ENCODE measurements at places on chromosomes 2 and 18.
A peak's percentile ranks its signal among the peaks of the same experiment; 100 is the strongest.

GRCh38 chr18:69483574-69483973, 82.9 kb downstream of the DOK6 start:
- no peak for DNase-seq

- DNase-seq, result peak; percentile 78
These were observed 348.1 kb downstream of the CLIP4 start for GRCh38 chr2:29463181-29463900.

- DNase-seq, result peak; percentile 29
These were observed 28.4 kb upstream of the PUM2 start for GRCh38 chr2:20378891-20379519.

DNA sequence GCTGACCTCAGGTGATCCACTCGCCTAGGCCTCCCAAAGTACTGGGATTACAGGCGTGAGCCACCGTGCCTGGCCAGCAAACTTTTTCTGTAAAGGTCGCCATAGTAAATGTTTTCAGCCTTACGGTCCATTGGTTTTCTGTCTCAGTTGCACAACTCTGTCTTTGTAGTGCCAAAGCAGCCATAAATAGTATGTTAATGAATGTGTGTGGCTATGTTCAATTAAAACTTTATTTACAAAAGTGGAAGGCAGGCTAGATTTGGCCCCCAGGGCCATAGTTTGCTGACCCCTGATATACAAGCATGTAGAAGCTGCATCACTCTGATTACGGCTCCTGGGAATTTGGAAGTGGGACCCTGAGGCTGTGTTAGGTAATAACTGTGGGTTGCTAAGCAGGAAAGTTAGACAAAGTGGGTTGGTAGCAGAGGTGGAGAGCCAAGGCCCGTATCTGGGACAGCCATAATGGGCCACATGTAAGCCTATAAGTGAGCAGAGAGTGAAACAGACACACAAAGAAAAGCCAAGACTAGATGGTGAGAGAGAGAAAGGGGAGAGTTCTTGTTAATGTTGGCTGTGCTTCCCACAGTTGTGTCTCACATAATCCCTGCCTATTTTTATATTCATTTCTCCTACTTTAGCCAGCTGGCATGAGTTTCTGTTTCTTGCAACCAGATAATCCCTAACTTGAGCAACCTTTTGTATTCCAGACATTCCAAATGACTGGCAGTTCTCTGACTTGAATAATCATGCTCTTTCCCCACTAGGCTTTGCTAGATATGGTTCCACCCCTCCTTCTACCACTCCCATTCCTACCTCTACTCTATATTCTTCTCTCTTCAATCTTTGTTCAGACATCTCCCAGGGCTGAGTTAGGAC, 223.3 kb upstream of the STON1 start:
- peak; percentile 16 for DNase-seq

GRCh38 chr2:162564140-162564539, 220.2 kb downstream of the GCA start:
- DNase-seq, result no peak

- no peak for DNase-seq
These were observed 76.1 kb upstream of the AQP4 start for GRCh38 chr18:26941584-26941983.

GRCh38 chr2:127623388-127624319, 22.3 kb upstream of the GPR17 start:
- no peak for DNase-seq

- DNase-seq, result no peak
These were observed 18.9 kb downstream of the AAK1 start for GRCh38 chr2:69624611-69625010.

DNA sequence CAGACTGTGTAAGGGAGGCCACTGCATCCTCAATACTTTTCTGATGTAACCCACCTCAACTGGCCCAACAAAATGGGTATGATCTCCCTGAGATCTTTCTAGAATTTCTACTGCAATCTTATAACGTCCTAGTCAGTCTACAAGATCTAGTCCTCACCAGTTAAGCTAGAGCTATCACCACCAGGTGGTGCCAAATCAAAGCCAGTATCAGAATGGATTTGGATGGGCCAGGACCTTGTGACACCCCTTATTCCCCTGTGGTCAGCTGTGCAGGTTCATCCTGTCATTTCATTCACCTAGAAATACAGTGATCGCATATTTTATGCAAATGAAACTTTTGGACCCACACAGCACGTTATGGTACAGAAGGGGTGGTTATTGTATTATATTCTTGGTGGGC, 90.3 kb downstream of the OLA1 start:
- no peak for DNase-seq

DNA sequence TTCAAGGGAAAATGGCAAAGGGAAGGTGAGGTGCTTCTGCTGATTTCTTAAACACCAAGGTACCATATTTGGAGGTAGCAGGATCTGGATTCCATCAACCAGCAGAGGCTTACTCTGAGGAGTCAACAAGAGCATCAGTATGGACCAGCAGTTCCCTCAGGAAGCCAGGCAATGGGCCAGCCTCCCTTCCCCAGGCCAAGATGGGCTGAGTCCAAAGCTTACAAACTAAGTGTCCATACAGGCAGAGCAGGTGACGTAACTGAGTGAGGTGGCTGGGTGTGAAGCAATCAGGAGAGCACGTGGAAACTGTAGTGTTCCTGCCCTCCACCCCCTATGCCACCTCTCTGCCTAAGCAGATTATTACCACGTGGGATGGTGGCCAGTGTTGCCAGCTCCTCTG, 134.2 kb upstream of the HNRNPA3 start:
- no peak for DNase-seq

- DNase-seq, result no peak
These were observed 514 bp downstream of the BCL2L11 start for GRCh38 chr2:111121028-111121827.

- no peak for DNase-seq
These were observed 451.7 kb upstream of the SMIM21 start for GRCh38 chr18:75879196-75879595.
